ENCODE measurements at places on chromosomes 7 and 10. TPM values are rescaled to one million over a fixed set of nuclear protein-coding genes. Genes with fewer than 3 reads are reported as not detected.

NUTM2D gene
- 0.43 TPM for total RNA-seq

NXPH1 gene
- total RNA-seq: not detected

SEMA3E gene
- total RNA-seq: 0.43 TPM

ABCB4 gene
- under 0.01 TPM for total RNA-seq

GRCh38 chr7:33128990-33129805 is at the start of gene BBS9:
TSS of gene BBS9 (plus strand) at chr7:33129564. CDS start at chr7:33146253, 16,689 bp downstream.
- DNase-seq: peak; percentile 95

GRCh38 chr7:86898171-86898570 is 161.3 kb downstream of the ELAPOR2 start:
- DNase-seq: no peak

DNA sequence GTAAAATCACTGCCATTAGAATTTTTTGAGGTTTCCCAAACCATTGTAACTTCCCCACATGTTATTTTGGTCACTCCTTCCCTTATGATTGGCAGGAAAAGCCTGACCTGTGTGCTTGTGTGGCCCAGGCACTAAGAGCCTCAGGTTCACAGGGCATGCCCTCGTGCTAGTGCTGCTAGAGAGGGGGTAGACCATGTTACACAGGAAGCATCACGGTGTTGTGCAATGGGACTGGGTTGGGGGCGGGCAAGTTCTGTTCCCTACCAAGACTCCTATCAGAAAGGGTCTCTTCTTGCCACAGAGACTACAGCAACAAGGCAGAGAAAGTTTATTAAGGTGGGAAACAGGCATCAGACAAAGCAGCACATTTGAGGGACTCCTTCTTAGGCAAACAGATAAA is 32.2 kb downstream of the LSM5 start:
- DNase-seq: no peak
